Mesothelial cell of epicardium (in vitro differentiated cells): ENCODE measurements at places on chromosomes 13 and 19. TPM values are rescaled to one million over a fixed set of nuclear protein-coding genes. Genes with fewer than 3 reads are reported as not detected.

DNA sequence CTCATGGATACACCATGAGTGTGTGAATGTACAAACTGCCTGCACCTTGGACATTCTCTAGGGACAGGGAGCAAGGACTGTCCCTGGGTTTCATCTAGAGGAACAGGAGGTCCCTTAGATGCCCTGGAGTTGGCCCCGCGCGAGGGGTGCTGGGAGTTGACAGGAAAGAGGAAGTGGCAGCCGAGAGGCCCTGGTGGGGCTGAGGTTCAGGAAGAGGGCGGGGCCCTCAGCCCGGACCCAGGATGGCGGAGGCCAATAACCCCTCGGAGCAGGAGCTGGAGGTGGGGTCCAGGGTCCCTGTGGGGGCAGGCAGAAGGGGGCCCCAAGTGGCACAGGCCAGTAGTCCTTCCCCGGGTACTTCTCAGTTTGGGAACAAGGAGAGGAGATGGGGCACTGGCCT, 6.9 kb downstream of the PKN1 start:
- H3K4me3 ChIP-seq = no peak overlapping the region
- peaks cover 15% of the 10 kb centered on the region for H3K4me1 ChIP-seq
- H3K36me3 ChIP-seq = peaks cover 20% of the 10 kb centered on the region
- H3K27me3 ChIP-seq = no peaks in the 10 kb centered on the region

DNA sequence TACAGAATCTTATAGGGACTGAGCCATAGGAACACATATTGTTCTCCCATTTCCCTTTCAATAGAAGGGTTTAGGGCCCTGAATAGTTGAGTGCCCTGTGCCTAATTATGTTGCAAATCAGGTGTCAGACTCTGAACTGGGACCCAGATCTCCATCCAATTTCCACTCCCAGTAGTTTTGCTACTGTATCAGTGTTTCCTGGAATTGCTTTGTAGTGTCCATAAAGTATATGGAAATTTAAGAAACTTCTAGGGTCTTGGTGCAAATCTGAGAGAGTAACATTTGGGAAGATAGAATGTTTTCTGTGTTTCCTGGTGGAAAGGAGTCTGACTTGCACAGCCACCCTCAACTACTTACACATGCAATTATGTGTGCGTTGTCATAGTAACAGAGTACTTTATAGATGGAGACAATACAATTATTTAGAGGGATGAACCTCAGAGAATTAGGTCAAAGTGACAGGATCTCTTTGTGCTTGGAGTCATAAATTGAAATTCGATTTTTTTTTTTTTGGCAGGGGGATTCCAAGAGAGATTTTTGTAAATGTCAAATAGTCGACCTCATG, 646 bp upstream of the SLC10A2 start:
- H3K4me3 ChIP-seq = no peak overlapping the region
- DNase-seq = no peak
- H3K27me3 ChIP-seq = peaks cover 9% of the 10 kb centered on the region
- no peaks in the 10 kb centered on the region for H3K36me3 ChIP-seq
- H3K4me1 ChIP-seq = peaks cover 15% of the 10 kb centered on the region
- no peak overlapping the region for H3K27ac ChIP-seq

The ALDH16A1 gene
- total RNA-seq = 21.4 to 25.6 TPM (median 24.4 TPM) in 3 replicates

DNA sequence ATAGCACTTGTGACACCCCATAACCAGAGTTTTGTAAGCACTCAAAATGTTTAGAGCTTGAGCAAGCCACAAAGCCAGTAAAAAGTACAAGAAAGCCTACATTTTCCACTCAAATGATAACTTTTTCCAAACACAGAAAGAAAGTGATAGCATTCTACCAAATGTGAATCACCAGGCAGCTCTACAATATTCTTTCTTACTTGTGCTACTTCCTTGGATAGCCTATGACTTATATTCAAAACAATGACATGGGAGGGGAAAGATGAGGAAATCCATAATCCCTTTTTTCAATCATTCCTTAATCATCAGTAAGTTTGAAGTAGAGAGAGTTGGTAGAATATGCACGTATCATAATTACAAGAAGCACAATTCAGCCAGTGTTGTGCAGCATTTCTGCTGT, 650.8 kb upstream of the PCDH9 start:
- no peak for DNase-seq
- H3K27ac ChIP-seq = no peak overlapping the region
- no peak overlapping the region for H3K4me3 ChIP-seq
- H3K36me3 ChIP-seq = no peaks in the 10 kb centered on the region

DNA sequence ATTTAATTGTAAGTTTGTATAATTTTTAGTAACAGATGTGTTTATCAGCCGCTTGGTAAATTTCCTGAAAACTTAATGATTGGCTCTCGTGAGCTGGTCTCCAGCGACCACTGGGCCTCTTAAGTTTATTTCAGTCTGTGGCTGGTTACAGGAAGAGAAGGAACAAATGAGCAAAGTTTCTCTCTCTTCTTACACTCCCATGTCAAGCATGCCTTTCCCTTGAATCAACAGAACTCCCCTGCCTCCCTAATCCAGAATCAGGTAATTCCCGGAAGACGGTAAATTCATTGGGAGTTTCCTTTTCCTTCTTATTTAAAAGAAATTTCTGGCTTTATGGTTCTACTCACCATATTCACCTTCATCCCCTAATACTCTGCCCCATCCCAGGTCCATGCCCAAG, 52.5 kb upstream of the POMP start:
- peaks cover 9% of the 10 kb centered on the region for H3K4me1 ChIP-seq
- H3K4me3 ChIP-seq = no peak overlapping the region
- no peak overlapping the region for H3K27ac ChIP-seq
- peaks cover 3% of the 10 kb centered on the region for H3K27me3 ChIP-seq

The ZNF442 gene
- total RNA-seq = 3.7 to 5.9 TPM (median 4.3 TPM) in 3 replicates

The MISP gene
- 1.4 to 2.2 TPM (median 1.5 TPM) in 3 replicates for total RNA-seq

- H3K27me3 ChIP-seq = no peaks in the 10 kb centered on the region
- no peak overlapping the region for H3K27ac ChIP-seq
- H3K4me1 ChIP-seq = peaks cover 10% of the 10 kb centered on the region
- no peak for DNase-seq
Measured at GRCh38 chr13:114043421-114044053, 69.7 kb upstream of the C13orf46 start.

DNA sequence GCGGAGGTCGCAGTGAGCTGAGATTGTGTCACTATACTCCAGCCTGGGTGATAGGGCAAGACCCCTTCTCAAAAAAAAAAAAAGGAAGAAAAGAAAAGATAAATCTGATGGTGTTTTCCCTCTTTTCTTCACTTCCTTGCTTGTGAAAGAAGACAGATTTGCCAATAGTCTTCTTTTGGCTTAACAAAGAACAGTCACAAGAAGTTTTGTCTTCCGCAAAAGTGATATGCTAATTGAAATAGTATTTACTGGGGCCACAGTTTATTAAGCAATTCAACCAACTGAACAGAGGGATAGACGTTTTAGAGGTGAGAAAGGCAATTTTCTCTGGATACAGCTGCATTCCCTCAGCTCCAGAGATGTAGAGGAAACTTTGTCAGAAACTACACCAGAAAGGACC, 22.9 kb upstream of the PLAUR start:
- no peak overlapping the region for H3K27ac ChIP-seq
- DNase-seq = no peak
- H3K4me3 ChIP-seq = no peak overlapping the region
- no peaks in the 10 kb centered on the region for H3K4me1 ChIP-seq

- DNase-seq = no peak
- H3K4me1 ChIP-seq = peaks cover 48% of the 10 kb centered on the region
- H3K36me3 ChIP-seq = peaks cover 6% of the 10 kb centered on the region
- H3K4me3 ChIP-seq = no peak overlapping the region
- no peaks in the 10 kb centered on the region for H3K27me3 ChIP-seq
- H3K27ac ChIP-seq = peak overlapping the region; percentile 16
Measured at GRCh38 chr19:33465371-33465770, 56.2 kb downstream of the PEPD start.

GRCh38 chr13:44373601-44374347, at the start of gene SERP2:
TSS of gene SERP2 (plus strand) at chr13:44373824. CDS start at chr13:44374026, 202 bp downstream.
- H3K4me1 ChIP-seq = peaks cover 23% of the 10 kb centered on the region
- H3K27ac ChIP-seq = no peak within 1 kb of the TSS
- peaks cover 17% of the 10 kb centered on the region for H3K27me3 ChIP-seq
- peak within 1 kb of the TSS; percentile 65 for H3K4me3 ChIP-seq

DNA sequence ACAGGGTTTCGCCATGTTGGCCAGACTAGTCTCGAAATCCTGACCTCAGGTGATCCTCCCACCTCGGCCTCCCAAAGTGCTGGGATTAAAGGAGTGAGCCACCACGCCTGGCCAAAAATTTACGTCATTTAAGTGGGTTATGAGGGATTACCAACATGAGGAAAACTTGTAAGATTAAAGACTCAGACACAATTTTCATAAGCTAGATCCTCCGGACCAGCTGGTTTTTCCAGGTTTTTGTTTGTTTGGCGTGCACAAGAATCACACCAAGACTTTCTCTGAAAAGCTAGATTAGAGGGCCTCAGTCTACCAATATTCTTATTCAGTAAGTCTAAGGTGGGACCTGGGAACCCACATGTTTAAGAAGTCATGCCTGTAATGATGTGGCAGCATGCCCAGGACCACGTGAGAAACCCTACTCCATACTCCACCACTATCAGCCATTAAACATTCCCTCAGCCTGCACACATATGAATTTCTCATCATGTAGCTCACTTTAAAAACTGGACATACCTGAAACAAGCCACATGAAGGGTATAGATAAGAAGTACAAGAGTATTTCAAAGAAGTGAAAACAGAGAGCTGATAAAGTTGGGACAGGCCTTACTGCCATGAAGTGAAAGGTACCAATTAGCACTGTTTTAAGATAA, 25.7 kb downstream of the DIAPH3 start:
- no peaks in the 10 kb centered on the region for H3K27me3 ChIP-seq
- no peaks in the 10 kb centered on the region for H3K36me3 ChIP-seq
- H3K4me3 ChIP-seq = no peak overlapping the region
- peaks cover 20% of the 10 kb centered on the region for H3K4me1 ChIP-seq
- H3K27ac ChIP-seq = peak overlapping the region; percentile 82
- DNase-seq = no peak

- H3K4me1 ChIP-seq = peaks cover 29% of the 10 kb centered on the region
- H3K27me3 ChIP-seq = no peaks in the 10 kb centered on the region
Measured at GRCh38 chr19:56142087-56142787, 1.1 kb downstream of the ZNF444 start.

DNA sequence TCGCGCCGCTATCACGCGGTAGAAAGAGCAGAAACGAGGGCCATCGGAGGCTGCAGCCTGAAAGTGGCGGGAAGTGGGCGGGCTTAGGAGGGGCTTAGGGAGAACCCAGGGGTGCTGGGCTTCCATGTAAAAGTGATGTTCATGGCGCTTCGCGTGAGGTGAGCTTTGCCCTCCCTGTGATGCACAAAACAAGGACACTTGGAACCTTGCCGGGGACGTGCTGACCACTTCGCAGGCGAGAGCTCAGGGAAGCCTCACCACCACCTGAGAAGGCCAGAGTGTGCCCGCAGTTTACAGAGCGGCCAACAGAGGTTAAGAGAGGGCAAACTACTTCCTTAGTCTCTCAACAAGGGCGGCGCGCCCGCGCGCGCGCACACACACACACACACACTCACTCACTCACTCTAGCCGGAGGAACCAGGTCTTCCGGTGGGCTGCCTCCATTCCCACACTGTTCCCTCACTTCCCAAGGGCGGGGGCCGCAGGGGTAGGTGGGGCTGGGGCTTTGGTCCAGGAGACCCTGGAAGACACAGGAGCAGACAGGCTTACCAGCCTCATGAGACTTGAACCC, 651 bp downstream of the GAPDHS start:
- no peak overlapping the region for H3K27ac ChIP-seq
- peaks cover 15% of the 10 kb centered on the region for H3K27me3 ChIP-seq
- no peak overlapping the region for H3K4me3 ChIP-seq

DNA sequence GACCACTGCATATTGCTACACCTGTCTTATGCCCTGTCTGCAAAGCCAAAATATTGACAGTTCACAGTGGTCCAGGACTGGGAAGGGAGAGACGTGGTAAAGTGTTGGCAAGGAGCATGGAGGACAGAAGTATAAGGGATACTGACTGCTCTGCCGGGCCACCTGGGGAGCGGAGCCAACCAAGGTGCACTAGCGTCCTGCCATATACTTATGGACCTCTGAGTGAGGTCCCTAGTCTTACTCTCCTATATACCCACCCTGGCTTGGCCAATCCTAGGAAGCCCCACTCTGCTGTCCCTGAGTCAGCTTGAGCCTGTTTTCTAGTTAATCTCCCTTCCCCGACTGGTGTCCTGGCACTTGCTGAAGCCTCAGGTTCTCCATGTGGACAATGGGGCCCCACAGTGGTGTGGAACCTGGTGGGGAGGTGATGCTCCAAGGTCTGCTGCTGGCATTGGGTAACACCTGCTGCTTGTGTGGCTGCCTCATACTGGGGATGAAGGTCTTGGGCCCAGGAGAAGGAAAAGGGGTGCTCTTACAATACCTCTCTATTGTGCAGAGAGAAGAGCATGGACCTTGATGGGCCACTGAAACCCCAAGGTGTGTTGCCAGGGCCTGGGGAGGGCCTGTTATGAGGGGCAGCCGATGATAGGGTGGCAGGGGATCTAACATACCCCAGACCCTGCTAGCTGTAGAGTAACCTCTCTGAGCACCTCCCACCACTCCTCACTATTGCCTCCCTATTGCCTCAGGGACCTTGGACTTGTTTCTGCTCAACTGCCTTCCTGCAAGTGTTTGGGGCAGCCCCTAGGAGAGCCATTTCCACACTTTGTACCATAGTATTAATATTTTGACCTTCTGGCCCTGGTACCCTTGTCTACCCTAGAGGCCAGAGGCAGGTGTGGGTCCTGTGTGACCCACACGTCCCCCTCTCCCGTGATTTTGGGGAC, 6.7 kb upstream of the TRIM28 start:
- no peak overlapping the region for H3K27ac ChIP-seq
- peaks cover 23% of the 10 kb centered on the region for H3K27me3 ChIP-seq
- no peak for DNase-seq
- peaks cover 5% of the 10 kb centered on the region for H3K4me1 ChIP-seq
- peak overlapping the region; percentile 69 for H3K4me3 ChIP-seq

- DNase-seq = no peak
- no peaks in the 10 kb centered on the region for H3K27me3 ChIP-seq
- H3K4me3 ChIP-seq = no peak overlapping the region
- no peaks in the 10 kb centered on the region for H3K36me3 ChIP-seq
- H3K4me1 ChIP-seq = no peaks in the 10 kb centered on the region
Measured at GRCh38 chr13:74675182-74675581, 541.0 kb upstream of the KLF12 start.

DNA sequence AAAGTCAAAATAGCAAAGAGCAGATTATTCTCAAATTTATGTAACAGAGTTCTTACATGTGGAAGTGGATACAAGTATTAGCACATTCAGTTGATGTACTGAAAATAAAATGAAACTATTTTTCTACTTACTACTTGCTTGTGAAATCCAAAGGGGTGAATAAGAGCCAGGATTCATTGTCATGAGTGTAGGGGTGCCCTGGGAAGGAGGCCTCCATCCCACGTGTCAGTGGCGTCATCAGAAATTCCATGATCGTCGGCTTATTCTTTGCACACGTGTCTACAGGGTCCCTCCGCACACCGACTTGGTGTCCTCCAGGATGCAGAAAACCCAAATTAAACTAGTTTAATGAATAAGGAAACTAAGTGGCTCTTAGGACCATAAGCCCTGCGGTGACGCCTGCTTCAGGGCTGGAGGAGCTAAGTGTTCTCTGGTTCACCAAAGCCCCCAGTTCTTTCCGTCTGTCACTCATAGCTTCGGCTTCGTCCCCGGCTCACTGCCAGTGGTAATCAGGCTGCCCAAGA, 55.5 kb downstream of the IRS2 start:
- H3K27ac ChIP-seq = no peak overlapping the region
- no peak for DNase-seq
- H3K36me3 ChIP-seq = no peaks in the 10 kb centered on the region
- peaks cover 11% of the 10 kb centered on the region for H3K4me1 ChIP-seq
- no peak overlapping the region for H3K4me3 ChIP-seq

The CYP4F2 gene
- not detected in 3 replicates for total RNA-seq

The FCER2 gene
- not detected in 3 replicates for total RNA-seq
